Suprapubic skin (tissue), 4 donors: ENCODE measurements at places on chromosomes 7 and 10.

DNA sequence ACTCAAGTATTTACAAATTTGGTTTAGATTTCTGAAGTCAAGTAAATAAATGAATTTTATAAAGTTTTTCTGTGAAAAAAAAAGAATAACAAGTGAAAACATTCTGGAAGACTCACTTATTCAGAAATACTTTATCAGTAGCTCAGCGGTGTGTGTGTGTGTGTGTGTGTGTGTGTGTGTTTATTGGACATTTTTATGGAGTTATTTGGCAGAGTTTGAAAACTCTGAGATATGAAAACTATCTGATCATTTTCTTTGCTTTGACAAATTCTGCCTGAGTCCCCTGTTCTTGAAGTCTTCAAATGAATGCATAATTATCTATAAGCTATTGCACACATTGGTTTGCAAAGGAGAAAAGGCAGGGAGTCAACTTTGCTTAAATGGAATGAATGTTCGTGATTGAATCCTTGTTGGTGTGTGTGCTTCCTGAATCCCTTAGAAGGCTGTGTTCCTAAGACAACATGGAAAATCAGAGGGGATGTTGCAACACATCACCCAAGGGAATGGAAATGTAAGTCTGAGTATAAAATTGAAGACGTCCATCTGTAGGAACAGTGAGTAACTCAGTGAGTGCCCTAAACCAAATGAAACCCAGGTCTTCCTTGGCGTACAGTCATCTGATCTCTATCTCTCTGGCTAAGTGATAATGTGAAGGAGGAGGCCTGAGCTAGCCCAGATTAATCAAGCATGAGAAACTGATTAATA, 160.9 kb downstream of the REEP3 start:
- no peak for DNase-seq

DNA sequence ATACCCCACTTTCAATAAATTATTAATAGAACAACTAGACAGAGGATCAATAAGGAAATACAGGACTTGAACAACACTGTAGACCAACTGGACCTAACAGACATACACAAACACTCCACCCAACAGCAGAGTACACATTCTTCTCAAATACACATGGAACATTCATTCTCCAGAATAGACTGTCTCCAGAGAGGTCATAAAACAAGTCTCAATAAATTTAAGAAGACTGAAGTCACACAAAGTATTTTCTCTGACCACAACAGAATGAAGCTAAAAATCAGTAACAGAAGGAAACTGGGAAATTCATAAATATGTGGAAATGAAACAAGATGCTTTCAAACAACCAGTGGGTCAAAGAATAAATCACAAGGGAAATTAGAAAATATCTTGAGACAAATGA, 119.8 kb downstream of the SMURF1 start:
- no peak for DNase-seq

GRCh38 chr10:79328737-79329504, 18.3 kb upstream of the PPIF start:
- DNase-seq, result no peak

- DNase-seq, result no peak
Observed at GRCh38 chr7:137753575-137753947, 93.2 kb downstream of the DGKI start.

DNA sequence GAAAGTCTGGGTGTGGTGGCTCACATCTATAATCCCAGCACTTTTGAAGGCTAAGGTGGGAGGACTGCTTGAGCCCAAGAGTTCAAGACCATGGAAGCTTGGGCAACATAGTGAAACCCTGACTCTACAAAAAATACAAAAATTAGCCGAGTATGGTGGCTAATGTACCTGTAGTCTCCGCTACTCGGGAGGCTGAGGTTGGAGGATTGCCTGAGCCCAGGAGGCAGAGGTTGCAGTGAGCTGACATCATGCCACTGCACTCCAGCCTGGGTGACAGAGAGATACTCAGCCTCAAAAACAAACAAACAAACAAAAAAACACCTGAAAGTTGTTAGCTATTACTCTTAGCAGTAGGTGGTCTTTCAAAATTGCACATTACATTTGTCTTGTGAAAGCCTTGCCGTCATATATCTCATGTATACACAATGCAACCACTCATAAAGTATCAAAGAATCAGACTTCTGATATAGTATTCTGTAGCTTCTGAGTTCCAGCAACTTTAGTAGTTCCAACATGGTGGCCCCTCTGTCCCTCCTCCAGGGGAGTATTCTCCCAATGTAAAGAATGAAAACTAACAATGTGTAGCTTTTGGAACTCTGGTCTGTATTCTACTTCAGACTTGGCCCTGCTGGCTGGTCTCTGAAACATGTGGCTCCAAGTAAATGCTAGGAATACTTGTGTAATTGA, 101.5 kb downstream of the ZNF92 start:
- DNase-seq, result no peak

GRCh38 chr10:64477791-64478190, 956.6 kb downstream of the REEP3 start:
- DNase-seq, result no peak

- DNase-seq, result no peak
Observed at GRCh38 chr10:87685832-87686574, 26.3 kb downstream of the PAPSS2 start.

- DNase-seq, result no peak
Observed at GRCh38 chr7:156203923-156204322, 391.7 kb upstream of the SHH start.

DNA sequence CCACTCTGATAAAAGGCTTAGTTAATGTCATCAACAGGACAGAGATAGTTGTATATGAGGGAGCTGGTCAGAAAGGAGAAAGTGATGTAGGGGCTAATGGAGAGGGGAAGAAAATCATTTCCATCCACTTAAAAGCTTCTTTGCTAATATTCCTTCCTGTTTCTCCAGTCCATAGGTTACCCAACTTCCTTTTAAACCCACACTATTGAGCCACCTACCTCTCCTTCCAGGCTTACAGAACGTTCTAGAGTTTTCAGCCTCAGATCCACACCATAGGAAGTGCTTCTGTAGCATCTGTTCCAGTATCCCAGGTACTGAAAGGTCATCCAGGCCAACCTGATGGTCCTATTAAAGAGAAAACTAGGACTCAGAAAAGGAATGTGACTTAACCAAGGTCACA, 28.2 kb downstream of the STRIP2 start:
- no peak for DNase-seq

DNA sequence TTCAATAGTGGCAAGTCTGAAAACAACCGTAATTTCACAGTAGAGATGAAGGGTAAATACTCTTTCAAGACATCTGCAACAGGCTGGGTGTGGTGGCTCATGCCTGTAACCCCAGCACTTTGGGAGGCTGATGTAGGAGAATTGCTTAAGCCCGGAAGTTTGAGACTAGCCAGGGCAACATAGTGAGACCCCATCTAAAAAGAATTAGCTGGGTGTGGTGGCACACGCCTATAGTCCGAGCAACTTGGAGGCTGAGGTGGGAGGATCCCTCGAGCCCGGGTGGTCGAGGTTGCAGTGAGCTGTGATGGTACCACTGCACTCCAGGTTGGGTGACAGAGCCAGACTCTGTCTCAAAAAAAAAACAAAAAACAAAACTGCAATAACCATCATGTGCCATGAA, 71.8 kb downstream of the PFKFB3 start:
- DNase-seq, result no peak

- no peak for DNase-seq
Observed at GRCh38 chr7:38704041-38704547, 72.9 kb upstream of the AMPH start.

DNA sequence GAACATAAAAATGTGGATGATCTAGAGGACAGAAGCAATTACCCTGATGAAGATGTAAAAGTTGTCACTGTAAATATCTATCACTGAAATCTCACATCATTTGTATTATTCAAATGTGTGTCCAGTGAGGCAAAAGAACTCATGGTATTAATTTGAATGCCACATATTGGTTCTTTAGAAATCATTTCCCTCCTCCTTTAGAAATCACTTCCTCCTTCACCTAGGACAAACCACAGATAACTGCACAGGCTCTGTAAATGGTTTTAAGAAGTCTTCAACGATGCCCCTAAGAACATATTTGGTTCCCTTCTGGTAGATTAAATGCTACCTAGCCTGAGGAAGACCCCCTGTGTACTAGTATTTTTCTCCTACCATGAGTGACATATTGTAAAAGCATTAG, 33.1 kb upstream of the ZNF518A start:
- DNase-seq, result no peak

DNA sequence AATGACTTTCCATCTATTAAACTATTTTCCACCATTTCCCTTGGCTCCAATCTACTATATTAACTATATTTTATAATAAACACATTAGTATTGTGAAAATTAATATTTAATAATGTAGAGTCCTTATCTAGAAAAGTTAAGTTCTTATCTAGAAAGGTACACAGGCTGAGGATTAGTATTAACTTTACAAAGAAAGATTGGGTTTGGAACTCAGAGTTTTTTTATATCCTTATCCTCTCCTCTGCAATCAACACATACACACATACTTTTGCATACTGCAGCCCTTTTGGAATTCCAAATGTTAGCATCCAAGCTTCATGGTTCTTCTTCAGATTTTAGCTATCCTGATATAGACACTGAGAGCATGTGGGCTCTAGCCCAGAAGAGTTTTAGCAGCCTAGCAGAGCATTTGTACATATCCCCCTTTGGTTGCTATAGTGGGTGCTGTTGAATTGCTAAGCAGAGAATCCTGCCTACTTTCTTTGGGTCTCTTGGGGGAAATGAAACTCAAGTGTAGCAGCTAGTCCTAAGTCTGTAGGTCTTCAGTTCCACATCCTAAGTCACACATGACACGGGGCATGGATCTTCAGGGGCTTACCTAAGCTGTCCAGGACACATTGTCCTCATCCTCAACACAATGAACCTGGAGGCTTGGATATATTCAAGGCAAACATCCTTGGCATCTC, 874.6 kb downstream of the LRMDA start:
- no peak for DNase-seq

DNA sequence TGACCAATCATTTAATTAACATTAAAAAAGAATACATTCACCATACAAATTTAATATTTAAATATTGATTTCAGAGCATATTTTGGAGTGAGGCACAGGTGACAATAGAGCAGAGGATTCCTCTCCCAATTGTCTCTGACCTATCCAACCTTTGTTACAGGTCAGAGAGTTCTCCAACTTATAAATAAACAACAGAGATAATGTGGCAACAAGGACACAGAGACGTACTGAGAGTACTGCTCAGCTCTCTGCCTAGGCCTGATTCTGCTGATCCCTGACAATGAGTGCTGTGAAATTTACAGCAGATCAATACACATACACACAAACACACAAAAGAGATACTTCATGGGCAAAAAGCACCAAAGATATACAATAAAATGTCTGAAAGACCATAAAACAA, 18.3 kb upstream of the AGAP5 start:
- no peak for DNase-seq

DNA sequence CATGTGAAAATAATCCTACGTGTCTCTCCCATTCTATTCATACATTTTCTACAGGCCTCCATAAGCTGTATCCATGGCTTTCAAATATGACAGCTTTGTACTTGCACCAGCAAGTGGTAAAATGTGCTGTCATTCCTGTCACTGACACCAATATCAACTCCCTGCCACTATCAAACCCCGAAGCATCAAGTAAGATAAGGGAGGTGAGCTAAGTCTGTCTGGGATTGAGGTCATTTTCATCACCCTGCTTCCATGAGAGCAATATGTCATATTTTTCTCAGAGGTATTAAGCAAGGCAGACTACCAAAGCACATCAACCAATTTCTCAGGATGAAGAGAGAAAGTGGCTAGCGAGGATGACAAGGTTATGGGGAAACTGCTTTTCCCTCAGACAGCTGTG, 11.1 kb downstream of the GPR22 start:
- no peak for DNase-seq

GRCh38 chr10:1754506-1755153, 17.3 kb upstream of the ADARB2 start:
- DNase-seq, result no peak

- no peak for DNase-seq
Observed at GRCh38 chr7:33388332-33388731, 259.0 kb downstream of the BBS9 start.

GRCh38 chr7:155680864-155681263, 36.4 kb downstream of the RBM33 start:
- DNase-seq, result no peak

- no peak for DNase-seq
Observed at GRCh38 chr10:17453373-17454091, 863 bp downstream of the ST8SIA6 start.

DNA sequence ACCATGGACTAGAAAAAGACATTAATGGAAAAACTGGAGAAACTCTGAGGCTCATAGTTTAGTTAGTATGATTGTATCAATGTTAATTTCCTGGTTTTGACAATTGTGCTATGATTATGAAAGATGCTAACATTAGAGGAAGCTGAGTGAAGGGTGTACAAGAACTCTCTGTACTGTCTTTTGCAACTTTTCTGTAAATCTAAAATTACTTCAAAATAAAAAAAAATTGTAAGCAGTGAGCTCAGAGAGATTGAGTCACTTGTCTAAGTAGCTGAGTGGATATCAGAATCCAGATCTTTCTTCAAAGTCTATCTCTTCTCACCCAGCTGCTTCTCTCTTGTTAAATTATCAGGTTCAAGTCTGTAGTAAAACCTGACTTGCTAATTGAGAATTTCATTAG, 181.1 kb downstream of the PLCE1 start:
- no peak for DNase-seq

DNA sequence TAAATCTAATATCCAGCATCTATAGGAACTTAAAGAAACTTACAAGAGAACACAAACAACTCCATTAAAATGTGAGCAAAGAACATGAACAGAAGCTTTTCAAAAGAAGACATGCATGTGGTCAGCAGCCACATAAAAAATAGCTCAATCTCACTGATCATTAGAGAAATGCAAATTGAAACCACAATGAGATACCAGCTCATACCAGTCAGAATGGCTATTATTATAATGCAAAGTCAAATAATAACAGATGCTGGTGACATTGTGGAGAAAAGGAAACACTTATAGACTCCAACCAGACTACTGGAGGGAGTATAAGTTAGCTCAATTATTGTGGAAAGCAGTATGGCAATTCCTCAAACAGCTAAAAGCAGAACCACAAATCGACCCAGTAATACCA, 1314.5 kb downstream of the XPNPEP1 start:
- DNase-seq, result no peak

DNA sequence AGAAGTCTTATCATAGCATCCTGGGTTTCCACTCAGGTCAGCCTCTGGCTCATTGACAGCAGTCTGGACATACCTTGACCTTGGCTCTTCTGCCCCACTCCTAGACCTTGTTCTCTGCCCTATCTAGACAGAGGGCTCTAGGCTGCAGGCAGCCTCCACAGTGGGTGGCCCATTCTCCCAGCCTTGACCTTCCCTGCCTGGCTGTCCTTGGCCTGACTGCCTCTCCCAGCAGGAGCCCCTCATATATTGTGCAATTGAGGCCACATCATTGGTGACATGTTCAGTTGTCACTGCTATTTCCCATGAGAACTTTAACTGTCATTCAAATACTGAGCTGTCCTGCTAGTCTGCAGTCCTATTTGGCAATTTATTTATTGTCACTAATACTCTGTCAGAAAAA, 503.4 kb downstream of the PLXNA4 start:
- DNase-seq, result no peak

DNA sequence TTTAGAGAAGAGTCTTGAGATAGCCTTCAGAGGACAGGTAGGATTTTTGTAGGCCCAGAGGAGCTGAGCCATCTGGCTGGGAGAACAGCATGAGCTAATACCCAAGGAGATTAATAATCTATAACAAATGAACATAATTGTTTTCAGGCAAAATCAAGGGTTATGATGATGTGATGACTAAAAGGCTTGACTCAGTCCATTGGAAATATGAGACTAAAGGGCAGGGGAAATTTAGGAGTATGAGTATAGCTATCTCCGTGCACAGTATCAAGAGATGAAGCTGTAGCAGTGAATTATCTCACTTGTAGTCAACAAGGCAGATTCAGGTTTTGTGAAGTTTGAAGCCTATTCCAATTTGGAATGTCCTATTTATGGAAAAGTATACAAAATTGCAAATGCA, 40.1 kb downstream of the CSTF2T start:
- no peak for DNase-seq
